HuH-7.5 (cell line): ENCODE measurements at places on chromosomes 1 and 21.
A peak's percentile ranks its signal among the peaks of the same experiment; 100 is the strongest.

GRCh38 chr1:60448850-60449249 lies 375.3 kb upstream of the C1orf87 start:
- DNase-seq, result no peak

DNA sequence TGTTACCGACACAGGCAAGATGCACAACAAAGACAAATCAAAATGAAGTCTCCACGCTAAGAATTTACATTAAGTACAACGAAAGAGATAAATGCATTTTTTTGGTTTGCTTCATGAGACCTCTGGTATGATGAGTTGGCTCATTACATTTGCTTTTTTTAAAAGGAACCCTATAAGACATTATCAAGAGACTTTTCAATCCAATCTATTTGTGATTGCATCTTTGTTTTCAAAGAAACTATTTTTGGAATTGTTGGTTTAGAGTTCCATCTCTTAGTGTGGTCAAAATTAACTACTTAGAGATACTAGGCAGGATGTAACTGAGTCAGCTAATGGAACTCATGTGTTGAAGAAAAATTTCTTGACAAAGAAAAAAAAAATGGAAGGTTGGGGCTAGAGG lies 200.1 kb downstream of the ZC3H11B start:
- DNase-seq, result no peak

- DNase-seq, result peak; percentile 22
Observed at GRCh38 chr1:110765640-110766335, 91.0 kb upstream of the KCNA3 start.

GRCh38 chr1:37197411-37197810 lies 163.1 kb upstream of the GRIK3 start:
- DNase-seq, result no peak

DNA sequence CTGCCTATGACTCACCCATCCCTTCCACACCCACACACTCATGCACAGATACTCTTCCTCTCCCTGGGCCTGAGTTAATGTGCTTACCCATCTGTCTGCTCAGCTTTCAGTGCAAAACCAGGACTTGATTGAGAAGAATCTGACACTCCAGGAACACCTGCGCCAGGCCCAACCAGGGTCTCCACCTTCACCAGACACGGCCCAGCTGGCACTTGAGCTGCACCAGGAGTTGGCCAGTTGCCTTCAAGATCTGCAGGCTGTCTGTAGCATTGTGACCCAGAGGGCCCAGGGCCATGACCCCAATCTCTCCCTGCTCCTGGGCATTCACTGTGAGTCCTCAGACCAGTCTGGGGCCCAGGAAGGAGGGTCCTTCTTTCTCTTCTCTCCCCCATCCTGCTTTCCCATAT lies 3.5 kb upstream of the SH3BGRL3 start:
- DNase-seq, result no peak

DNA sequence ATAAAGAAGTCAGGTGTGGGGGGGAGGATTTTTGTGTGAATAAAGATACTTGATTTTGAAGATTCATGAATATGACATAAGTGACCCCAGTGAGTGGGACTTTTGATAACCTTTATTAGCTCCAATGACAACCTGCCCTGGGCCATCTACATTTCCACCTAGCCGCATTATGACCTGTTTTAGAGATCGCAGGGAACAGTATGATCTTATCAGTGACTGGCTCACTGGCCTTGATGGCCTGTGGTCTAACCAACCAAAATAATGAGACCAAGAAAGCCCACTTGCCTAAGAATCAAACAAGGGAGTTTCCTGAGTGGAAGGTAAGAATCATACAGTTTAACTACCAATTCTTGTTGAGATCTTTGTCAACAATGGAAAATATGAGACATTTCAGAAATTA lies 1.8 kb downstream of the ELAPOR1 start:
- no peak for DNase-seq

GRCh38 chr21:17576080-17576835 lies 36.4 kb downstream of the BTG3 start:
- no peak for DNase-seq
